NCI-H1092 (cell line): ENCODE measurements at places on chromosomes 11 and 22.

DNA sequence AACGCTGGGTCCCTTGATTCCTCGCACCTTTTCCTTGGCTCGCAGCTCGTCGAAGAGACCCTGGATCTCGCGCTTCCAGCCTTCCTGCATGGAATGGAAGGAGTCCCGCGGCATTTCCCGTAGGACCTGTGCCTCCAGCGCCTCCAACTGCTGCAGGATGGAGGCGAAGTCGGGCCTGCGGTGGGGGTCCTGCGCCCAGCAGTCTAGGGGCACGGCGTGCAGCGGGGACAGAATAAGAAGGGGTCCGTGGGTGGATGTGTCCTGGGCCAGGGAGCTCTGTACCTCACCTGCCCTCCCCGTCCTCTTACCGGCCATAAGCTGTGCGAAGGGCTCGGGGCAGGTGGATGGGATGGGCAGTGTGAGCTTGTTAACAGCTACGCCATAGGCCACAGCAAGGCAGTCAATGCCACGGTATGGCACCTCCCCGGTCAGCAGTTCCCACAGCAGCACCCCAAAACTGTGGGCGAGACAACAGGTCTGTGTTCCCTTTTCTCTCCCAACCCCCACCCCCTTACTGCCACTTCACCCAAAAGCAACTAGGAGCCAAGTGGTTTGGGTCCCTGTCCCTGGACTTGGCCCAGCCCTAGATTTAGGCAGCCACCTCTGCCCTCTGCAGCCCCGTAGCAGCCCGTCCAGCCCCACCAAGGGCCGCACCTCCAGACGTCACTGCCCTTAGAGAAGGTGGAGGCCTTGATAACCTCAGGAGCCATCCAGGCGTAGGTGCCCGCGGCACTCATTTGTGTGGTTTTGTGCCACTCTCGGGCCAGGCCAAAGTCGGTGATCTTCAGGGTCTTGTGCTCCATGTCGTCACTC lies 6.2 kb downstream of the MAP3K11 start:
- no peak for DNase-seq

- no peak for DNase-seq
Observed at GRCh38 chr11:111624608-111625007, 22.4 kb downstream of the SIK2 start.

GRCh38 chr11:60934124-60934789 lies 10.0 kb downstream of the TMEM132A start:
- DNase-seq: no peak

GRCh38 chr22:37176464-37177061 lies 11.5 kb downstream of the C1QTNF6 start:
- no peak for DNase-seq

- no peak for DNase-seq
Observed at GRCh38 chr22:41524251-41524661, 20.0 kb downstream of the POLR3H start.

GRCh38 chr11:36274414-36274813 lies 14.8 kb downstream of the COMMD9 start:
- DNase-seq: no peak

DNA sequence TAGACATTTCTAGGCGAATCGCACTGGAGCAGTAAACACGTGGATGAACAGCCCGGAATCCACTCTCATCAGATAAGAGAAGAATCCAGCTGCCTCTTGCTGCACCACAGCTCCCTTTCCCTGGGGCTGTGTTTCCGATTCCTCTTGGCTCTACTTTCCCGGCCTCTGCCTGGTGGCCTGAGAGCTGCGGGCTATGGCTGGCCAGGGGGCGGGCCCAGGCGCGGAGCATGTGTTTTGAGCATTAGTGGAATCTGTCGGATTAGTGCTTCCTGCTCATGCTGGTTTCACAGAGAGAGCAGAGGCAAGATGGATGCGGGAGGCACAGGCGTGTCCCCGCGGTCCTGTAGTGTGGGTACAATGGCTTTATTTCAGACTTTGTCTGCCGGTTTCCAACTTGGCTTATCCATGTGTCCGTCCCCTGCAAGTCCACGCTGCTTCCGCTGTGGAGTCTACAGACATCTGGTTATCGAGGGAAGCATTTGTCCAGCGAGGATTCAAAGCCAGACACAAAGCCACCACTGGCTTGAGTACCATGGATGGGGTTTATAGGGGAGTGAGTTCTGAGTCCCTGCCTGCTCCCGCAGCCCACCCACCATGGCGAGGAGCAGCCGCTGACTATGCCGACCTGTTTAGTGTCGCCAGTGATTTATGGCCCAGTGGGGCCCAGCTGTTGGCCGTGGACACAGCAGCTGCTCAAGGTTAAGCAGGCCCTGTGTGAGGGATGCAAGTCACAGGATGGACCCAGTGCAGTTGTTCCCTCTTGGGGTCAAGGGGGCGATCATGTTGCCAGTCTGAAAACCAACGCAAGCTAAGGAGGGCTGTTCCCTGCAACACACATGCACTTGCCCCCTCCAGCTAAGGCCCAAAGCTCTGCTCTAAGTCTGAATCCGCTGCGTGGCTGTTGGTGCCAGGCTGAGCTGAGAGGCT lies 43.3 kb upstream of the EP300 start:
- DNase-seq: no peak

DNA sequence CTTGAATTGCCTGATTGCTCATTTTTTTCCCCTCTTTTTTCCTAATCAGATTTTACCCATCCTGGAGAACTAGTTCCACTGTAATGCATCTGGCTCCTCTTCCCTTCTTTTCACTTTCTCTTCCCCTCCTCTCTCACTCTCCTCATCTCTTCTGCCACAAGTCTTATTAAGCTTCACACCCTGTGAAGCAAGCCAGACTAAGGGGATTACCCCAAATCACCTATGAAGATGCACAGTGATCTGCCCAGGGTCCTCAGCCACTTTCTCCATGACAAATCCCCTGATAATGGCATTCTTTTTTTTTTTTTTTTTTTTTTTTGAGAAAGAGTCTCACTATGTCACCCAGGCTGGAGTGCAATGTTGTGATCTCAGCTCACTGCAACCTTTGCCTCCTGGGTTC lies 11.2 kb downstream of the UBASH3B start:
- no peak for DNase-seq

DNA sequence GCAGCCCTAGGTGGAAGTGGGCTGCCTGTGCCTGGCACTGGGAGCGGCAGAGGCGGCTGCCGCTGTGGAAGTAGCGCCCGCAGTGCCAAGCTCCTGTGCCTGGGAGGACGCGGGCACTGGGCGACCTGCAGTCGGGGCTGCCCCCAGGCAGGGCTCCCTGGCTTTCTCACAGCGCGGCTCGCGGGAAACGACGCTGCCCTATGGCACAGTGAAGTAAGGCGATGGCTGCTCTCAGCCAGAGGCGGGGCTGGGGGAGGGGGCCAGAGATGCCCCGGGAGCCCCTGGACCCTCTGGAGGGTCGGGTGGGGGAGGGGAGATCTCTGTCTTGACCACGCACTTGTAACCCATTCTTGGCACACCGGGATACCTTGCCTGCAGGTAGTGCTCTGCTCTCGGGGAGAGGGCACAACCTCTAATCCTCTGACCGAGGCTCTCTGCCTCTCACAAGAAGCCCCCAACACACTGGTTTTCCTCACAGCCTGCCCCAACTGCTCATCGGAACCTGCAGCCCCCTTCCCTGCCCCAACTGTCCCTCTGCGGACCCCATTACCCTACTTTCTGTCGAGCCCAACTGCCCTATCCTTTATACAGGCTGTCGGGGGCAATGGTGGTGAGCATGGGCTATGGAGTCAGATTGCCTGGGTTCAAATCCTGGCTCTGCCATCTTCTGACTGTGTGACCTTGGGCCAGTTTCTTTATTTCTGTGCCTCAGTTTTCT lies 32.2 kb upstream of the TRIM29 start:
- no peak for DNase-seq

- no peak for DNase-seq
Observed at GRCh38 chr11:132549001-132549400, 983.3 kb downstream of the OPCML start.

- DNase-seq: no peak
Observed at GRCh38 chr22:43313244-43313889, 29.8 kb downstream of the SCUBE1 start.

GRCh38 chr11:282171-282570 lies 4.0 kb downstream of the NLRP6 start:
- no peak for DNase-seq

- DNase-seq: no peak
Observed at GRCh38 chr11:61499816-61500491, 8.6 kb upstream of the LRRC10B start.

- DNase-seq: no peak
Observed at GRCh38 chr11:12019866-12020416, 11.5 kb upstream of the DKK3 start.

GRCh38 chr11:19938169-19938856 lies 222.0 kb downstream of the DBX1 start:
- DNase-seq: no peak

GRCh38 chr11:110409174-110409573 lies 20.6 kb upstream of the FDX1 start:
- DNase-seq: no peak

DNA sequence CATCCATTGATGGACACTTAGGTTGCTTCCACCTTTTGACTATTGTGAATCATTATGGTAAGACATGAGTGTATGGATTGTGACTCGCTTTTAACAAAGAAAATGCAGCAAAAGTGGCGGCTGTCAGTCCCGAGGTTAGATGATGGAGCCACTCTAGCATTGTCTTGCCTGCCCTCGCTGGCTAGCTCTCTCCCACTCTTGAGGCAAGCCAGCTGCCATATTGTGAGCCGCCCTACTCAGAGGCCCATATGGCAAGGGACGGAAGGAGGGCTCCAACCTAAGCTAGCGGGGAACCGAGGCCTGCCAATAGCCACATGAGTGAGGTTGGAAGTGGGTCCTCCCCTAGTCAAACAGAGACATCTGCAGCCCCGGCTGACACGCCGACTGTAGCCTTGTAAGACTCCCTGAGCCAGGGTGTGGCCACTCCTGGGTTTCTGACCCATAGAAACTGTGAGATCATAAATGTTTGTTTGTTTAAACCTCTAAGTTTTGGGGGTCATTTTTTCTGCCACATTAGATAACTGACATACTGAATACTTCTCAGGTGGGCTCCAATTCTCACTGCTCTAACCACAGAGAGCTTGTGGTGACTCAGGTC lies 160.2 kb downstream of the LDLRAD3 start:
- no peak for DNase-seq

DNA sequence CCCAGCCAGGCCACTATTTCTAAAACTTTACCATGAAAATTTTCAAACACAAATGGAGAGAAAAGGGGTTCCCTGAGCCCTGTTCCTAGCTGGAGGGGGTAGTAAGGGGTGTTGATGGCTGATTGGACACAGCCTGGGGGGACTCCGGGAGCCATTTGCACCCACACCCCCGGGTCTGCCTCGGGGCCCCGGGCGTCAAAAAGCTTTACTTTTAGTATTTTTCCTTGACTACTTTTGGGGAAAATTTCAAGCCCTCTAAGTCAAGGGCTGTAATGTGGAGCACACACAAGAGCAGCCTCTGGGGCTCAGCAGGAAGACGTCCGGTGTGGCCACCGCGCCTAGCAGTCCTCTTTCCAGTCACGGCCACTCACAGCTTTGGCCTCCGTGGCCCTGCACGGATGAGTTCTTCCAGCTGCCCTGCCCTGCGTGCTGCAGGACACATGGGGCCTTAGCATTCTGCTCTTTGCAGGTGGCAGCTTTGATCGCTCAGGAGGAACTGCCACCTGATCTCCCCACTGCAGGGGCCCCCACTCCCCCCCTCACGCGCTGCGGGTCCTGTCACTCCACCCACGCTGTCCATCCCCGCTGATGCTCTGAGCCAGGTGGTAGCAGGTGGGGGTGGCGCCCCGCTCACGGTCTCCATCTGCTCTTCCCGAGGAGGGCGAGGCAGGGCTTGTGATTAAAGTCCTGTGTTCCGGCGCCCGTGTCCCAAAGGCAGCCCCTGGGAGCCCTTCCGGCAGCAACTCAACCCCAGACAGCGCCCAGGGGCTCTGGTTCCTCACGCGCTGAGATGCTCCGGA lies 14.4 kb downstream of the RNH1 start:
- DNase-seq: no peak

GRCh38 chr11:17077240-17077519 lies 287 bp downstream of the RPS13 start:
- DNase-seq: no peak

GRCh38 chr11:72643547-72643946 lies 30.7 kb downstream of the PDE2A start:
- no peak for DNase-seq

DNA sequence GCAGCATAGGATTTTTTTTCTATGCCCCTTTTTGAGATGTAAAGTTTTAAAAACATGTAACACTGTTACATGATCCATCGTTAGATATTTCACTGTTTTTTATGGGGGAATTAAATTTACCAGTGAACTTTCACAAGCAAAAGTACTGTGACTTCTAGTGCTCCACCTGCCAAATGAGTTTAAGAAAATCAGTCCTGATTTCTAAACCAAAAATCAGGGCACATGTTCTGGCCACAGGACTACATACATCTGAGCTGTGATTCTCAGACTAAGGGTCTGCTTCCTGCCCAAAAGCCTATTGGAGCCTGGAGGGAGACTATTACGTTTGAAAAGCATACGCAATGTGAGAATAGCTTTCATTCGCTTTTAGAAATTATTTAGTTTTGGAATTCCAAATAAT lies 22.5 kb downstream of the TMPRSS13 start:
- no peak for DNase-seq

GRCh38 chr11:32279672-32280071 lies 155.7 kb downstream of the WT1 start:
- DNase-seq: no peak

- DNase-seq: no peak
Observed at GRCh38 chr11:127109796-127110480, 109.4 kb upstream of the KIRREL3 start.

DNA sequence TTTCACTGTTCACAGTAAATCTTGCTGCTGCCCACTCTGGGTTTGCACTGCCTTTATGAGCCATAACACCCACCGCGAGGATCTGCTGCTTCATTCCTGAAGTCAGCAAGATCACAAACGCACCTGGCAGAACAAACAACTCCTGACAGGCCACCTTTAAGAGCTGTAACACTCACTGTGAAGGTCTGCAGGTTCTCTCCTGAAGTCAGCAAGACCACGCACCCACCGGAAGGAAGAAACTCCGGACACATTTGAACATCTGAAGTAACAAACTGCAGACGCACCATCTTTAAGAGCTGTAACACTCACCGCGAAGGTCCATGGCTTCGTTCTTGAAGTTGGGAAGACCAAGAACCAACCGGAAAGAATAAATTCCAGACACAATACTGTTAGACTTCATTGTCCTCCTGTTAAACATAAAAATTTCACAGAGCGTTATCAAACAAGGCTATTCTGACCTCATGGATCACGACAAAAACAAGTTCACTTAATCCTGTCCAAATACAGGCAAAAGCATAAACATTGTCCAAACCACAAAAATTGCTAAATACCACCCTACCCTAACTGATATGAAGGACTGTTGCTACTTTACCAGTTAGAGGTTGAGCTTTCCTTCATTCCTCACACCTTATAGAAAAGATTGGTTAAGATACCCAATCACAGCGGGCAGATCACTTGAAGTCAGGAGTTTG lies 3.0 kb upstream of the CCDC117 start:
- DNase-seq: no peak

DNA sequence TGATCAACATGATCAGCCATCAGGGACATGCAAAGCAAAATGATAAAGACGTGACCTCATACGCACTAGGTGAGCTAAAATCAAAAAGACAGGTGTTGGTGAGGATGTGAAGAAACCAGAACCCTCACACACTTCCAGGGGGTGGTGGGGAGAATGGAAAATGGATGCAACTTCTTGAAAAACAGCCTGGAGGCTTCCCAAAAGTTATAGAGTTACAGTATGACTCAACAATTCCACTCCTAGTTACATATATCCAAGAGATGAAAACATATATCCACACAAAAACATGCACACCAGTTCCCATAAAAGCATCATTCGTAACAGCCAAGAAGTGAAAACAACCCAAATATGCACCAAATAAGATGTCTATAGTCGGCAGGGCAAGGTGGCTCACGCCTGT lies 42.1 kb upstream of the APLNR start:
- no peak for DNase-seq
